ENCODE measurements at places on chromosomes 2 and 18.

- DNase-seq, result no peak
These were observed 33.3 kb upstream of the CXCR4 start for GRCh38 chr2:136151021-136151971.

- DNase-seq, result peak; percentile 8
These were observed 14.0 kb downstream of the SMARCAL1 start for GRCh38 chr2:216426166-216426777.

DNA sequence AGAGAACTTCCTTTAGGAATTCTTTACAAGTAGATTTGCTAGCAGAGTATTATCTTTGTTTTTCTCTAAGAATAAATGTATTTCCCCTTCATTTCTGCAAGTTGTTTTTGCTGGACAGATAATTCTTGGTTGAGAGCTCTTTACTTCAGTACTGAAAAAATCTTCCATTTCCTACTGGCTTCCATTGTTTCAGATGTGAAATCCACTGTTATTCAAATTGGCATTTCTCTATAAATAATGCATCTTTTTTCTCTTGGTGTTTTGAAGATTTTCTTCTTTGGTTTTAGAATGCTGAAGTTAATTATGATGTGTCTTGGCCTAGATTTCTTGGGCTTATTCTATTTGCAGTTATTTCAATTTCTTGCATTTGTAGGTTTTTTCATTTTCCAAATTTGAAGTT is 270.0 kb upstream of the GYPC start:
- DNase-seq, result no peak

GRCh38 chr2:27723372-27724144 is 48.0 kb upstream of the MRPL33 start:
- DNase-seq, result peak; percentile 85

DNA sequence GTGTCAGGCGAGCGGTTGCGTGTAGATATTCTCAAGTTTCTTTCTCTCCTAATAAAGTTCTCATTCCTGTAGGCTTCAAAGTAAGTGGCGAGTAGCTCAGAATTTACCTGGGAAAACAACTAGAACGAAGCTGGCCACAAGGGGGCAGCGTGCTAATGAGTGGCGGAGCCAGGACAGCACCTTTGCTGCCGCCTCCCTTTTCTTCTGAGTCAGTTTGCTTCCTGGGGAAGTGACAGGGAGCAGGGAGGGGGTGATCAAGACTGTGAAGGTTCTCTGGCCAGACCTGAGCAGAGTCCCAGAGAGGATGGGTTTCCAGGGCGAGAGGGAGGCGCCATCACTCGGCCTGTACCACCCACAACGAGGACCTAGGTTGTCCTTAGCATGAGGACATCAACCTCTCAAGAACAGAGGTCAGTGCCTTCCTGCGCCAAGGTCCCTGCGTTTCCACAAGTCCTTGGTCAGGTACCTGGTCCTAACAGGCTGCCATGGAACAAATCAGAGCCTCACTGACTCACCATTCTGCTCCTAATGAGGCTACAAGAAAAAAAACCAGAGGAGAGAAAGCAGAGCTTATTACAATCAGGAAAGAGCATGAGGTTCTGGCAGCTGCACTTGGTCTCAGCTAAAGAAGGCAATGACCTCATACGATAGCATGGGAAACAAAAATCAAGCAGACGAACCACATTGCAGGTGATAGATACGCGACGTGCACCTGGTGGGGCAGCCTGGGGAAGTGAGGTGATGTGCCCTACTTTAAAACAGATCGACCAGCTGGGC is 98.7 kb downstream of the PLB1 start:
- peak; percentile 90 for DNase-seq

GRCh38 chr2:159185401-159186130 is 100.9 kb downstream of the WDSUB1 start:
- peak; percentile 53 for DNase-seq

- peak; percentile 35 for DNase-seq
These were observed 7.0 kb upstream of the CIDEA start for GRCh38 chr18:12246849-12247808.

Data from fibroblast of pulmonary artery (primary cell).